Stimulated activated CD8-positive, alpha-beta memory T cell treated with anti-CD3 and anti-CD28 coated beads, Interleukin-15, amount 100 ng/mL, for 4 hours (primary cell): ENCODE measurements at places on chromosomes 12 and 14.
A peak's percentile ranks its signal among the peaks of the same experiment; 100 is the strongest.

DNA sequence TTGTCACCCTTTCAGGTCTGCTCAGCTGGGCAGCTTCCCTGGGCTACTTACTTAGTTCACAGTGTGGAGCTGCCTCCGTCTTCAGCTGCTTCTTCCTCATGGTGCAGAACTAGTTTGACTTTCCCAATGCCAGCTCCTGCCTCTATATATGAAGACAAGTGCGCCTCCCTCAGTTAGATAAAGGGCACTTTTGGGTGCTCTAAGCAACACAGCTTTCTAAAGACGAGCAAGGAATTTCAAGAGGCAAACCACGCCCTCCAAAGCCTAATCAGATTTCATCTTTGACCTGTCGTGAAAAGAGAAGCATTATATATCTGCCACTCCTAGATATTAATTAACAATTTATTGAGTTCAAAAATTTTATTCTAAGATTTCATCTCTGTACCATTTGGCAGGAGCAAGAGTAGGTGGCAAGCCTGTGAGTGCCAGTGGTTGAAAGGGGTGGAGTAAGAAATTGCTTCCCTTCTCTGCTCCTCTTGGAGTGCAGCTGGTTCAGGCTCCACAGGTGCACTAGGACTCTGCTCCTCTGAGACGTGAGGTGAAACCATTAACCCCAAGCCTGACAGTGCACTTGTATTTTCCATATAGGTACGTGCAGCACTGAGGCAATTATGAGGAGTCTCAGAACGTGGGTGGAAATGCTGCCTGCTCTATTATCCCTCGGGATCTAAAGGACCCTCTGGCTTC lies 2.1 kb upstream of the SLC11A2 start:
- DNase-seq = no peak

DNA sequence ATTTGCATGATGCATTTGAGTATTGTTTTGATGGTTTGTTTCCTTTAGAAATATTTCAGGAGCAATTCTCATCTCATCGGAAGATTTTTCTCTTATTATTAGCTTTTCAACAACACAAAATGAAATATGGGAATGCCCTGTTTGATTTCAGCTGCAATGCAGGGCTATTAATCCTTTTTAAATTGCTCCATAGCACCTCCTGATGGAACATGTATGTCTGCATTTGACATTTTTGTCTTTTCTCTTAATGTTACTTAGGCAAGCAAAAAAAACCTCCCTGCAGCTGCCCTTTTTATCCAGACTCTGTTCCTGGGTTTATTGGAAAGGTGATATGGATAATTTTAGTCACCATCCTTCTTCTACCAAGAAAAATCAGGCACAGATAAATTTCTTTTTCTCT lies 895.8 kb downstream of the RPS29 start:
- no peak for DNase-seq

DNA sequence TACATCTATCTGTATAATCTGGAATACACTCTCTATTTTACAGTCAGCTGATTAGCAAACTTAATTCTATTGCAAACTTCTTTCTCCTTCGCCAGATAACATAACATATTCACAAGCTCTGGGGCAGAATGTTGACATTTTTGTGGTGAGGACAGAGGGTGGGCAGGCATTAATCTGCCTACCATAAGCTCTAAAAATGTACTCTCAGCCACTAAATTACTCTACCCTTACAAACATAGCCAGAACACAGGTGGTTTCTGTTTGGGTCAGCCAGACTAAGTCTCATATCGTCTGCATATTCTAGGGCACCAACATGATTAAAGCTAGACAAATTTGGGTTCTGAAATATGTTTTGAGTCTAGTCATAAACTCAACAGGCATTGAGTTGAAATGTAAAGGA lies 90.1 kb downstream of the SLC6A15 start:
- DNase-seq = no peak

- no peak for DNase-seq
Measured at GRCh38 chr12:53090554-53090953, 6.9 kb upstream of the IGFBP6 start.

- no peak for DNase-seq
Measured at GRCh38 chr12:50505675-50506530, 1.1 kb downstream of the DIP2B start.

GRCh38 chr12:53960187-53961024 lies 5.7 kb downstream of the HOXC12 start:
- no peak for DNase-seq

- DNase-seq = no peak
Measured at GRCh38 chr12:75553398-75553797, 42.0 kb upstream of the KRR1 start.

- DNase-seq = no peak
Measured at GRCh38 chr12:93137656-93138612, 208.8 kb upstream of the EEA1 start.

DNA sequence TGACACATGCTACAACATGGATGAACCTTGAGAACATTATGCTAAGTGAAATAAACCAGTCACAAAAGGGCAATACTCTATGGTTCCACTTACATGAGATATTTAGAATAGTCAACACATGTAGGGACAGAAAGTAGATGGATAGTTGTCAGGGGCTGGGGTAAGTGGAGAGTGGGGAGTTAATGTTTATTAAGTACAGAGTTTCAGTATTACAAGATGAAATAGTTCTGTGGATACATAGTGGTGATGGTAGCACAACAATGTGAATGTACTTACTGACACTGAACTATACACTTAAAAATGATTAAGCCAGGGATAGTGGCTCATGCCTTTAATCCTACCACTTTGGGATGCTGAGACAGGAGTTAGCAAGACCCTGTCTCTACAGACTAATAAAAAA lies 8.7 kb downstream of the NUP107 start:
- no peak for DNase-seq

DNA sequence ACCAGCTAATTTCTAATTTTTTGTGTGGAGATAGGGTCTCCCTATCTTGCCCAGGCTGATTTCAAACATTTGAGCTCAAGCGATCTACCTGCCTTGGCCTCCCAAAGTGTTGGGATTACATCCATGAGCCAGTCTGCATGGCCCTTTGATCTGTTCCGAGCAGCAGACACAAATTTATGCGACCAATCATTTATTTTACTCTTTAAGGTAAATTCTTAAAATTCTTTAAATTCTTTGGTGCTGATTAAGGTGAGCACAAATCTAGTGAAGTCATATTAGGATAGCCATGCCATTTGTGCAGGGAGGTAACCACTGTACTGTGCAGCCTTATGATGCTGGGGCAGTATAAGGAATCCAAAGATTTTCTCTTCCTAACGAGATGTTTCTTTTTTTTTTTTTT lies 135.7 kb downstream of the SRGAP1 start:
- DNase-seq = no peak

DNA sequence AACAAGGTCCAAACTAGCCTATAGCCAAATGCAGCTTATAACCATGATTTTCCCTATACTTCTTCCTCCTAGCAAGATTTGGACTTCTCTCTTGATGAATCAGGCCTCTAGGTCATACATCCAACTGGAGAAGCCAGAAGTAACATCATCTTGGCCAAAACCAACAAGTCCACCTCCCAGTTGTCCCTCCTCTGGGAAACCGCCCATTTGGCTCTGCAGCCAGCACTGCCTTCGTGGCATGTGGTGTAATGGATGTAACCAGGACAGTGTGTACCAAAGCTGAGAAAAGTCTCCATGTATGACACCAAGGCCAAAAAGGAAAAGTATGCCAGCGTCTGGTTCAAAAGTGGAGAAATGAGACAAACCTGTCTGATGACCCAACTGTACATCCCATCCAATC lies 59.3 kb upstream of the VASH1 start:
- DNase-seq = no peak

DNA sequence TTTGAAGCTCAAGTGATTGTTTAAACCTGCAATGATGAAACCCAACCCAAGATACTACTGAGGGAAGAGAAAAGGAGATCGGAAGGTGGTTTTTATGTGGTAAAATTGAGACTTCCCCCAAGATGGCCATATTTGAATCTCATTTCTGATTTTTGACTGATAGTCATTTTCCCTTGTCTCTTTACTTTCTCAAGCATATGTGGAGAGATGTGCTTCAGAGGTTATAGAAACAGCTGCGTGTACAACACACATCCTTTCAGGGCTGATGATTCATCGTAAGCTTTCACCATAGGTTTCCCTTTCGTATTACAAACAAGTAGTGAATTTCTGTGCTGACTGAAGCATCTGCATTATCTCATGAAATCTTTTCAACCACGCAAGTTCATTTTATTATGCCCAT lies 276.2 kb downstream of the EMP1 start:
- no peak for DNase-seq

DNA sequence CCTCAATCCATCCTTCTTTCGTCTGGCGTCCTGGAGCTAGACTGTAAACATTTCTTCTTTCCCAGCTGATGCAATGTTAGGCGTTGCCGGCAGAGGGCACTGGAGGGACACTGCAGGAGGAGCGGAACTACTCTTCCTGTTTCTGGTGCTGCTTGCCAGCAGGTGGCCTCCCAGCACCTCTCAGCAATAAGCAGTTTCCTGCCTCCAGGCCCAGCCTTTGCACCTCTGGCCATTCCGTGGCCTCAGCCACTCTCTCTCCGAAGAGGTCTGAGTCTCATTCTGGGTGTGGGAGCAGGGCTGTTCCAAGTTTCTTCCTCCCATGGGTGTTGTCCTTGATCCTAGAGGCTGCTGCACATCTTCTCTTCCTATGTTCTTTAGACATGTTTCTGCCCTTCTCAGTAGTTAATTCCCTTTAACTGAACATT lies 7.5 kb upstream of the ASPG start:
- DNase-seq = peak; percentile 71

- peak; percentile 41 for DNase-seq
Measured at GRCh38 chr12:52566847-52567291, 6.8 kb downstream of the KRT74 start.

- DNase-seq = no peak
Measured at GRCh38 chr12:124930586-124930985, 16.1 kb upstream of the UBC start.

DNA sequence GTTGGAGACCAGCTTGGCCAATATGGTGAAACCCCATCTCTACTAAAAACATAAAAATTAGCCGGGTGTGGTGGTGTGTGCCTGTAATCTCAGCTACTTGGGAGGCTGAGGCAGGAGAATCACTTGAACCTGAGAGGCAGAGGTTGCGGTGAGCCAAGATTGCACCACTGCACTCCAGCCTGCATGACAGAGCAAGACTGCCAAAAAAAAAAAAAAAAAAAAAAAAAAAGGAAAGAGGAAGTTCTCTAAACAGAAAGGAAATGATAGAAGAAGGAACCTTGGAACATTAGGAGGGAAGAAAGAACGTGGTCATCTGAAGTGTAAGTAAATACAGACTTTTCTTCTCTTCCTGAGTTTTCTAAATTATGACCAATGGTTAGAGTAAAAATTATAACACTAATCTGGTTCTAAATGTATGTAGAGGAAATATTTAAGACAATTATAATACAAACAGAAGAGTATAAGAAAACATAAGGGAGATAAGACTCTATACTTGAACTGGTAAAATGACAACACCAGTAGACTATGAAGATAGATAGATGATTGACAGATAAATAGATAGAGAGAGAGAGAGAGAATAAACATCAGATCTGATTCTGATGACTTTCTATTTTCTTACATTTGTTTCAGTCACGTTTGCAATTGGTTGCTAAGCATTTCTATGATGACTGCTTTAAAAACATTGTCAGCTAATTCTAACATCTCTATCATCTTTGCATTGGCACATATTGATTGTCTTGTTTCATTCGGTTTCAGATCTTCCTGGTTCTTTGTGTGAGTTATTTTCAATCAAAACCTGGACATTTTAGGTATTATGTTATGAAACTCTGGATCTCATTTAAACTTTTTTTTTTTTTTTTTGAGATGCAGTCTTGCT lies 12.9 kb upstream of the CORO1C start:
- no peak for DNase-seq

GRCh38 chr12:129540249-129540648 lies 363.6 kb downstream of the TMEM132D start:
- no peak for DNase-seq

GRCh38 chr12:46174919-46175318 lies 93.9 kb downstream of the SLC38A1 start:
- DNase-seq = no peak

DNA sequence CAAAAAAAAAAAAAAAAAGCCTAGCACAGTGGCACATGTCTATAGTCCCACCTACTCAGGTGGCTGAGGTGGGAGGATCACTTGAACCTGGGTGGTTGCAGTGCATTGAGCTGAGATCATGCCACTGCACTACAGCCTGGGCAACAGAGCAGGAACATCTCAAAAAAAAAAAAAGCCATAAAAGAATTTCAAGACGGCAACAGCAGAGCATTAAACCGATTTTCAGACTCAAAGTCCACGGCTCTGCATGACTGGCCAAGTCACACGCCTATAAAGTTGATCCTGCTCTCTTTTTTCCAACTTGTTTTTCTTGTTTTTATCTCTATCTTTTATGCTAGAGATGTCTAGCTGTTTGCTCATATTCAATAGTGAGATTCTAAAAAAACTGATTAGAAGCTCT lies 45.3 kb downstream of the FBXO34 start:
- no peak for DNase-seq

DNA sequence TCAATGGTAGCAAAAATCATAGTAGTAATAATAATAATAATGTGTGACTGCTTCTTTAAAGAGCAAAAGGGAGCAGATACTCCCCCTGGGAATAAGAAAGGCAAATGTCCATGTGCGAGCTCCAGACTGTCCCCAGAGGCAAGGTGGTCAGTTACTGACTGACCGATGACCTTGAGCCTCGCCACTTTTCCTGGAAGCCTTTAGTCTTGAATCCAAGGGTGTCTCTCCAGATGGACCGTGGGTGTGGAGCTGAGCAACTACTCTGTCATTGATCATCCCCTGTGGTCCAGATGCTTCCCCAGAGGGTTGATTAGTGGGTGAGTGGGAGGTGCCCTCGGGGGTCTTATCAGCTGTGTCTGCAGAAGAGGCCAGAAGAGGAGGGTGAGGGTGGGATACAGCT lies 418.5 kb upstream of the TBX3 start:
- DNase-seq = no peak

- no peak for DNase-seq
Measured at GRCh38 chr12:1592444-1593173, 1.8 kb downstream of the FBXL14 start.

- no peak for DNase-seq
Measured at GRCh38 chr12:126369487-126370463, 1304.5 kb downstream of the AACS start.

DNA sequence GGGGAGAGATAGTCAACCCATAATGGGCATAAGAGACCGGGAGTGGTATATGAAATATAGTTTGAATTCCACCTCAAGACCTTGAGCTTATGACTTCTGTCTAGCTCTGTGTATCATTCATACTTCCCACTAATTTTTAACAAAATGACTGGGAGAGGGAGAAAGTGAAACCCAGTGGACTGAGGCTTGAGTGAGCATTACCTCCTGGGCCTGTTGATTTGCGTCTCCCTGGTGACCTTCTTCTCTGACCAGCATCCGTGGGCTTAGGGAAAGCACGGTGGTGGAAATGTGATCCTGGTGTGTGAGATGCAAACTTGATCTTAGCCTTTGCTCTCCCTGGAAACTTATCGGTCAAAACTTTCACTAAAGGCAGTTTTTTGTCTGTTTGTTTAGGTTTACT lies 207.9 kb upstream of the BCL2L14 start:
- no peak for DNase-seq

DNA sequence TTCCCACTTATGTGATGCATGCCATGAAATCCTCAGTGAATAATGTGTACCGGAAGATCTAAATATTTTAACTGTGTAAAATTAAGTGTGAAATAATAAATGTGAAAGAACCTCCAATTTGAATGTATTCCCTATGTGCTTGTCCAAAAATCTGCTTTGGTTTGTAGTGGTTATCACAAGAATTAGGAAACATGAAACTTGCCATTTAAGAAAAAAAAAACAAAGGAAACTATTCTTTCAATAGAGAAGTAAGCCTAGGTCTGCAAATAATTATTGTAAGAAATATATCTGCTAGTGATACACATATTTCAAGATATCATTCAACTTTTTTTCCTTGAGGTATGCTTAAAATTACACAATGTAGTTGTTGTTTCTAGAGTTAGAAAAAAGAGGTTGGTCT lies 500.4 kb downstream of the SLC6A15 start:
- DNase-seq = no peak
